ELF-1 (cell line): ENCODE measurements at places on chromosomes 3 and 15.

GRCh38 chr3:152549263-152549662 is 280.5 kb downstream of the MBNL1 start:
- no peak for DNase-seq

DNA sequence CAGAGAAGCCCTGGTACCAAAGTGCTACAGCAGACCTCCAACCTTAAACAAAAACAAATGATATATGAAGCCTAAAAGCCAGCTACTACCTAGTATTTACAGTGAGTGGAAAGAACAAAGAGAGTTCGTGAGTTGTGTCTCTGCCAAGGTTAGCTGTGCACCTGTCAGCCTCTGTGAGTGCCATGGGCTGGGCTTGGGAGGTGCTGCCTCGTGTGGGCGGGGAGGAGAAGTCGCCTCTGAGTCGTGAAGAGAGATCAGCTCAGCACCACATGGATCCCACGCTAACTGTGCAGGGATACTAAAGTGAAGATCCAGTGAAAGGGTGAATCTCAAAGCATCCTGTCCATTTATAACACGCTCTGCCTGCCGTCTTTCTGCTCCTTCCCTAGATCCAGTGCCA is 101.9 kb downstream of the CHDH start:
- DNase-seq = no peak

- DNase-seq = no peak
Measured at GRCh38 chr15:60496853-60497252, 17.9 kb upstream of the ICE2 start.

- no peak for DNase-seq
Measured at GRCh38 chr3:112900113-112900512, 53.4 kb upstream of the CD200R1L start.

GRCh38 chr3:187256051-187256616 is 35.4 kb downstream of the MASP1 start:
- DNase-seq = no peak

DNA sequence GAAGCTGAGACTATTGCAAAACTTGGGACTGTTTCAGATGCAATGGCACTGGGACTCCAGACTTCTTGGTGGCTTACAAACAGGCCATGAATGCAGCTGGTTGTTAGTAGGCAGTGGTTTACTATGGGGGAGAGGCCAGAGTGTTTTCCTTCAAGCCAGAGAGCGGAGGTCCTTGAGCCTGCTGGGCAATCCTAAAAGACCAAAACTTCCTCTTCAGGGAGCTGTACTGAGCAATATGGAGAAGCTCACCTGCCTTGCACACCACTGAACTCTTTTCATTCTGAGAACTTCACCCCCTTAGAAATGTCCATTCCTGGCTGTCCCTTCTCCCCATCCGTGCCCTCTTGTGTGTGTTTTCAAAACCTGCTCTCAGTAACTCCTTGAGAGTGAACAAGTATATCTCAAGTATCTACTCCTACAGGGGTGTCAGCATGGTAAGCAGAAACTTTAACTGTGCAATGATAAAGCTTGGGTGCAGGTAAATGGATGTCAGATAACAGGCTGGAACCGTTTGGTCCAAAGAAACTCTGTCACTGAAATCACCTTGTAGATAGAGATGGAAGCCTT is 213.9 kb downstream of the CLSTN2 start:
- no peak for DNase-seq

GRCh38 chr15:78507831-78508160 is 419 bp downstream of the HYKK start:
- no peak for DNase-seq

- no peak for DNase-seq
Measured at GRCh38 chr3:183981990-183982644, 35.6 kb downstream of the ABCC5 start.

DNA sequence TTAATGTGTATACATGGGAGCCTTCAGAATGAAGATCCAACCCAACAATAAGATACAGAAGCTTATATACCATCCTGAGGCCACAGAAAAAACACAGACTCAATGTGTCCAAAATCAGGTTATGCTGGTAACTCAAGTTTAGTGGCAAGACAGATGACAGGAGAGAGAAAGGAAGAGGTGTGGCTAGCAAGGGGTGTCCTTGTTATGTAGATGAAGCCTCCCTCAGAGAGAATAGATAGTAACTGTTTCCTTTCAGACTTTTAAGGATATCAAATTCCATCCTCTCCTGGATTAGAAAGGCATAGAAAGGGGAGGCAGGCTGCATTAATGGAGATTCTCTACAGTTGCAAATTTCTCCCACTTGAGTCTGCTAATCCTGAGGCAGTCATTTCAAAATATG is 447.4 kb downstream of the GABRB3 start:
- peak; percentile 42 for DNase-seq

GRCh38 chr3:38371541-38372213 is 25.1 kb downstream of the XYLB start:
- no peak for DNase-seq

DNA sequence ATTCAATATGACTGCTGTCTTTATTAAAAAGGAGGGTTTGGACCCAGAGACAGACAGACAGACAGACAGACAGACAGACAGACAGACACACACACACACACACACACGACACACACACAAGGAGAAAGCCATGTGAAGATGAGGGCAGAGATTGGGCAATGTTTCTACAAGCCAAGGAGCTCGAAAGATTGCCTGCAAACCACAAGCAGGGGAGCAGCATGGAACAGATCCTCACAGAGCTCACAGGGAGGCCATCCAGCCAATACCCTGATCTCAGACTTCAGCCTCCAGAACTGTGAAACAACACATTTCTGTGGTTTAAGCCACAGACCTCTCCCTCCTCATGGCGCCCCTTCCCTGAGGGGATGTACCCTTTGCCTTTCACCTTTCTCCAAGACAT is 35.8 kb upstream of the ABHD2 start:
- DNase-seq = no peak

- no peak for DNase-seq
Measured at GRCh38 chr15:85754989-85755388, 39.7 kb downstream of the KLHL25 start.

GRCh38 chr3:129001806-129002572 is 885 bp downstream of the EFCC1 start:
- peak; percentile 54 for DNase-seq

DNA sequence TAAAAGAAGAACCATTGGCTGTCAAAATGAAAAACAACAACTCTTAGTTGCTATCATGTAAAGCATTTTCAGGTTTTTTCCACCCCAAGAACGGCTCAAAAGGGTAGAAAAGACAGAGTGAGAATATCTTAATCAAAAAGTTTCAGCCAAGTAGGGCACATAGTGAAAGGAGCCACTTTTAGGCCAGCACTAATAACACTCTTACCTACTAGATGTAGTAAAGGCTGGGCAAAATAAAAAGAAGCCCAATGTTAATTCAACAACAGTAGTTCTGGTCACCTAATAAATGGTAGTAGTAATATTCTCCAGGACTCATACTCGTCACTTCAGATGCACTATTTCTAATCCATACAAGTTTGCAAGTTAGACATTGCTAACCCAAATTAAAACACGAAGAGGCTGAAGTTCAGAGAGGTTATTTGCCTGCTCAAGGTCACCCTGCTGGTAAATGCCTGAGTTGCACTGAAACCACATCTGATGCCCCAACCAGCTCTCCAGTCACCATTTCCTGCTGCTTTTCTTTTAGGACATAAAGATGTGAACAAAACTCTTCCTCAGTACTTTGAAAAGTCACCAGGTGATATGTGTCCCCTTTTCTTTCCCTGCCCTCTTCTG is 7.5 kb downstream of the GOLIM4 start:
- peak; percentile 25 for DNase-seq

DNA sequence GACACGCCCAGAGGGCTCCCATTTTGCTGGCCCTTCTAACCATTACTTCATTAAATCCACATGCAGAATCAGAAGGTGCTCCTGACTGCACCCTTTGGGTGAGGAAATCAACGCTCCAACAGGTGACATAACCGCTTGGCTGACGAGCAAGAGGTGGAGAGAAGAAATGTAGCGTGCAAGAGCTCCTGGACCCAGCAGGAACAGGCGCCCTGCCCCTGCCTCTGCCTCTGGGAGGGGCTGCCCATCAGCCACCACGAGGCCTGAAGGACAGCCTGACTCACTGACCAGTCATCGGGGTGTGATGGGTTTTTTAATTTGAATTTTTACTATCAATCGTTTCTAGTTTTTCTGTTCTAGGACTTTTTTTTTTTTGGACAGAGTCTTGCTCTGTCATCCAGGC is 218.2 kb downstream of the ADAMTS17 start:
- no peak for DNase-seq

- DNase-seq = no peak
Measured at GRCh38 chr3:193761969-193762368, 169.0 kb downstream of the OPA1 start.

- peak; percentile 18 for DNase-seq
Measured at GRCh38 chr3:43176666-43177065, 70.8 kb upstream of the POMGNT2 start.

DNA sequence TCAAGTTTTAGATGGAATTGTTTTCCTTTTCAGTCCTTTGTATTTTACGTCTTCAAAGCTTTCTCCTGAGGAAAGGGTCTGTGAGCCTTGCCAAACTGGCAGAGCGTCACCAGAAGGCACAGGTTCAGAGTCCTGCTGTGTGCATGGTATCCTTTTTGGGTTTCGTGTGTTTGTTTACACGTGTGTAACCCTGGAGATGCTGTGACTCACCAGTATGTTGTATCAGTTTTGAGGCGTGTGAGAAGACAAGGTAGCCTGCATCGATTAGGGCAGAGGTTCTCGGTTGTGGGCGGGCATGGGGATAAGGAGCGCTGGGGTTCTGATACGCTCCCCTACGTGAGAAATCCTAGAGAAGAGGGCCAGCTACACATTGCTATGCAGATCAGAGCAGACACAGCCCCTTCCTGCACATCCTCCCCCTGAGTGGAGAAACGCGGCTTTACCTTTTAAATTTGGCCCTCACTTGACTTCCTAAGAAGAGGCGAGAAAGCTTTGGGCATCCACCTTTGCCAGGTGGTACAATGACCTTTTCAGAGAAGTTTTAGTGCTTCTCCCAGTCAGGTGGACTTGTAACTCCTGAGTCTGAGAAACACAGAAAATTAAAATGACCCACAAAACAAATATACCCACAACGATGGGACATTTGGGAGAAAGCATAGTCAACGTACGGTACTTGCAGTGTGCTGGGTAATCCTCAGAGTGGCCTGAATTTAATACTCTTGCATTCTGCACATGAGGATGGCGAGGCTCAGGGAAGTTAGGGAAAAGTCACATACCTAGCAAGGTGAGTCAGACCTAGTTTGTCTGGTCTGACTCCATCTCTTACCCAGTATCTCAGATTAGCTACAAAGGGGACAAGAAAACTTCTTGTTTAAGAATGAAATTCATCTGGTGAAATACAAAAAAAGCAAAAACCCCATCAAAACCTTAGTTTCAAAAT is 38.1 kb downstream of the TRAK1 start:
- no peak for DNase-seq

DNA sequence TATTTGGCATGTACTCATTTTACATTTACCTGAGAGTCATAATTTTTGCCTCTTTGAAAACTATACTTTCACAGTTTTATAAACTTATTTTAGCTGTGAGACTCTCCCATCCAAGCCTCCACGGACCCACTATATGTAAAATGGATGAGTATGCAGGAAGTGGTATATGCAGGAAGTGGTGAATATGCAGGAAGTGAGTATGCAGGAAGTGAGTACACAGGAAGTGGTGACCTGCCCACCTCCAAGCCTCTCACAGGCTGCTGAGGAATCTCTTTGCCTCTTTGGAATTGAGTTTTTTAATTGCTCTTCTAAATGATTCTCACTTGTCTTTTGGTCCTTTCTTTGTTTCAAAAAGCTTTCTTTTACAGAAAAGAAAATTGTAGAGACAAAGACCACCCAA is 85.2 kb downstream of the KBTBD8 start:
- DNase-seq = no peak

- DNase-seq = no peak
Measured at GRCh38 chr3:68793759-68794701, 138.3 kb downstream of the TAFA4 start.

- peak; percentile 50 for DNase-seq
Measured at GRCh38 chr3:62242831-62243509, 130.4 kb downstream of the FEZF2 start.

GRCh38 chr3:126083511-126083912 is 412 bp downstream of the SLC41A3 start:
- peak; percentile 35 for DNase-seq

- no peak for DNase-seq
Measured at GRCh38 chr3:54671511-54671910, 256.3 kb downstream of the LRTM1 start.

DNA sequence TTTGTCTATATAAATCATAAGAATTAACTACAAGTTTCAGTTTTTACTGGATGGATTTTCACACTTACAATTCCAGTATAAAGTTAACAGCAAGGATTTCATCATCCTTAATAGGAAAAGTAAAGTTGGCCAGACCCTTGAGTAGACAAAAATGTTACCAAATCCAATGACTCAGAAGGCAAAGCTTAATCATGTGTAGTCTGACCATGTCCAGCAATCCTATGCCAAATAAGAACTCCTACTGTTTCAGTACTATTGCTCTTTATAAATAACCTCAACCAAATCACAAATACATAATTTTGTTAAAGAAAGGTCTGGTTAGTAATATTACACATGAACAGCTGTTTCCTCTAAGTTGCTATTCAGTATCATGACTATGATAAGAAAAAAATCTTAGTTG is 35.0 kb downstream of the PLOD2 start:
- DNase-seq = no peak

DNA sequence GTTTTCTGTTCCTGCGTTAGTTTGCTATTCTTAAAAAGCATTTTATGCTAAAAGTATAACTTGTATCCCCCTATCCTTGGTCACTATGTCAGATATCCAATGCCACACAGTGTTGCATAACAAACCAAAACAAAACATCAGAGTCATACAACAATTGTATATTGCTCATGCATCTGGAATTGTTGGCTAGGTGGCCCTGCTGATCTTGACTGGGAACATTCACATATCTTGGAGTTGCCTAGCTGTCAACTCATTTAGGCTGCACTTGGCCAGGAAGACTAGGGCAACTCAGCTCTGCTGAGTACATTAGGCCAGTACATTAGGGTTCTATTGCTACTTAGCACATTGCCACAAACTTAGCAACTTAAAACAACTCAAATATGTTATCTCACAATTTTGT is 706.5 kb upstream of the UBE2E2 start:
- DNase-seq = no peak

GRCh38 chr15:51688863-51689262 is 7.6 kb downstream of the SCG3 start:
- DNase-seq = no peak

- peak; percentile 30 for DNase-seq
Measured at GRCh38 chr15:64515196-64515595, 54.8 kb downstream of the ZNF609 start.
